Activated CD8-positive, alpha-beta memory T cell treated with anti-CD3 and anti-CD28 coated beads, Interleukin-2, amount 10 ng/mL, durations not matched to agents 7 days and 5 days (primary cell): ENCODE measurements at places on chromosomes 3 and 15.

DNA sequence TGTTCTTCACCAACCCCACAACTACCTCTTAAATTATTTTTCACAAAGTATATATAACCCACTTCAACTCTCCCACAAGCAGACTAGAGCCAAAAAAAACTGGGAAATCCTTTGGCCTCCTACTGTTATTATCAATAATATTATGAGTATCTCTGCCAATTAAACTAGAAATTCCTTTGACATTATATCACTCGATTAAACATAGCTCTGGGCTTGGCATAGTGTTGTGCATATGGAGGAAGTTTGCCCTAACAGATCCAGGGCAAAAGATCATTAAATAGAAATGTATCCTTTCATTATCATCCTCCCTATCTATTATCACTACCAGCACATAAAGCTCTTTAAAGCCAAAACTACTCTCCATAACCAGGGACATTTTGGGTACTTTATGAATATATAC lies 74.9 kb downstream of the OSBPL10 start:
- no peak for DNase-seq

DNA sequence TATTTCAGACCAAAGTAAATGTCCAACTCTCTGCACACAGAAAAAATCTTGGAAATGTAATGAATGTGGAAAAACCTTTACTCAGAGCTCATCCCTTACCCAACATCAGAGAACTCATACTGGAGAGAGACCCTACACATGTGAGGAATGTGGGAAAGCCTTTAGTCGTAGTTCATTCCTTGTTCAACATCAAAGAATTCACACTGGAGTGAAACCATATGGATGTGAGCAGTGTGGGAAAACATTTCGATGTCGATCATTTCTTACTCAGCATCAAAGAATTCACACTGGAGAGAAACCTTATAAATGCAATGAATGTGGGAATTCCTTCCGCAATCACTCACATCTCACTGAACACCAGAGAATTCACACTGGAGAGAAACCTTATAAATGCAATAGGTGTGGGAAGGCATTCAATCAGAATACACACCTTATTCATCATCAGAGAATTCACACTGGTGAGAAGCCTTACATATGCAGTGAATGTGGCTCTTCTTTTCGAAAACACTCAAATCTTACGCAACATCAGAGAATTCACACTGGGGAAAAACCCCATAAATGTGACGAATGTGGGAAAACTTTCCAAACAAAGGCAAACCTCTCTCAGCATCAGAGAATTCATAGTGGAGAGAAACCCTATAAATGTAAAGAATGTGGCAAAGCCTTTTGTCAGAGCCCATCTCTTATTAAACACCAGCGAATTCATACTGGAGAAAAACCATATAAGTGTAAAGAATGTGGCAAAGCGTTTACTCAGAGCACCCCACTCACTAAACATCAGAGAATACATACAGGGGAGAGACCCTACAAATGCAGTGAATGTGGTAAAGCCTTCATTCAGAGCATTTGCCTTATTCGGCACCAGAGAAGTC lies 8.0 kb upstream of the ZNF501 start:
- DNase-seq: no peak

GRCh38 chr3:12948891-12949711 lies 107.7 kb upstream of the RPL32 start:
- DNase-seq: peak; percentile 84

DNA sequence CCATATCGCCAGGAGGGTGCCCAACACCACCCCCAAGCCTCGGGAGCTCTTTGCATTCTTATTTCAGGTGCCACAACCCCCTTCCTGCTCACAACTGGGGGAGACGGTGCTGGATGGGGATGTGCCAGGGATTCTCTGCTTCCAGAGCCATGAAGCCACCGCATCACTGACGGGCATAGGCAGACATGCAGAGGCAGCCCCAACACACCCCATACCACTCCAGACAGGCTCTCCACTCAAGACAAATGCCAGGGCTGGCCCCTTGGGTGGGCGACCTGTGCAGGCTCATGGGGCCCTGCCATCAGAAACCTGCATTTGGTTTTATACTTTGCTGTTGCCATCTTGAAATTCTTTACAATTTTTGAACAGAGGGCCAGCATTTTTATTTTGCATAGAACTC lies 27.0 kb upstream of the TRPM1 start:
- no peak for DNase-seq
